A549 treated with GW870086 at 1 μM for 4 hours (cell line): ENCODE measurements at places on chromosomes 4 and X. TPM values are rescaled to one million over a fixed set of nuclear protein-coding genes. Genes with fewer than 3 reads are reported as not detected.

HSD17B13 gene
- total RNA-seq, result 0.06 to 0.10 TPM (median 0.07 TPM) in 3 of 5 replicates, not detected in the others

ZC4H2 gene
- total RNA-seq, result 1.9 to 2.2 TPM (median 2.0 TPM) in 5 replicates

WFS1 gene
- total RNA-seq, result 10.1 to 13.6 TPM (median 13.4 TPM) in 5 replicates

UGT2A1 gene
- total RNA-seq, result not detected in 5 replicates

NAA11 gene
- not detected in 5 replicates for total RNA-seq

NLRP2B gene
- not detected in 5 replicates for total RNA-seq

USP17L12 gene
- not detected in 5 replicates for total RNA-seq

ATP1B4 gene
- 0.03 TPM in 1 of 5 replicates, not detected in the others for total RNA-seq

FANCB gene
- total RNA-seq, result 2.3 to 3.5 TPM (median 3.0 TPM) in 5 replicates

SPACA5B gene
- total RNA-seq, result not detected in 5 replicates

AMTN gene
- not detected in 5 replicates for total RNA-seq

RPS6KA6 gene
- total RNA-seq, result 3.9 to 5.9 TPM (median 5.5 TPM) in 5 replicates

CLTRN gene
- total RNA-seq, result 0.72 to 1.1 TPM (median 0.91 TPM) in 5 replicates

GABRB1 gene
- total RNA-seq, result not detected in 5 replicates

GPC4 gene
- total RNA-seq, result 0.03 to 0.05 TPM in 2 of 5 replicates, not detected in the others

RTL5 gene
- total RNA-seq, result 1.8 to 2.5 TPM (median 2.1 TPM) in 5 replicates

NFXL1 gene
- total RNA-seq, result 5.4 to 7.7 TPM (median 6.3 TPM) in 5 replicates

FAM156B gene
- total RNA-seq, result 9.0 to 16.0 TPM (median 9.6 TPM) in 5 replicates

LRPAP1 gene
- total RNA-seq, result 116 to 138 TPM (median 128 TPM) in 5 replicates

UBQLN2 gene
- total RNA-seq, result 20.5 to 24.2 TPM (median 21.3 TPM) in 5 replicates

OPRPN gene
- total RNA-seq, result not detected in 5 replicates

CXXC4 gene
- total RNA-seq, result not detected in 5 replicates

GPM6B gene
- total RNA-seq, result 0.08 to 0.14 TPM (median 0.14 TPM) in 3 of 5 replicates, not detected in the others

RAB39B gene
- total RNA-seq, result 0.55 to 0.69 TPM (median 0.60 TPM) in 5 replicates

FAM9A gene
- total RNA-seq, result not detected in 5 replicates

GUCY1A1 gene
- total RNA-seq, result 0.05 TPM in 1 of 5 replicates, not detected in the others

TRO gene
- total RNA-seq, result 0.56 to 1.2 TPM (median 0.70 TPM) in 5 replicates

TCEAL6 gene
- total RNA-seq, result not detected in 5 replicates

P2RY4 gene
- total RNA-seq, result 0.13 TPM in 1 of 5 replicates, not detected in the others

AVPR2 gene
- not detected in 5 replicates for total RNA-seq

KCND1 gene
- 0.72 to 1.2 TPM (median 1.1 TPM) in 5 replicates for total RNA-seq

TEX13C gene
- 0.03 TPM in 1 of 5 replicates, not detected in the others for total RNA-seq

PABPC5 gene
- 0.08 TPM in 1 of 5 replicates, not detected in the others for total RNA-seq

NDST3 gene
- not detected in 5 replicates for total RNA-seq

TNMD gene
- total RNA-seq, result not detected in 5 replicates

RIBC1 gene
- total RNA-seq, result 0.57 to 1.3 TPM (median 0.78 TPM) in 5 replicates

FGFR3 gene
- 1.2 to 3.1 TPM (median 2.8 TPM) in 5 replicates for total RNA-seq

HPSE gene
- 1.3 to 1.9 TPM (median 1.5 TPM) in 5 replicates for total RNA-seq

FABP2 gene
- total RNA-seq, result not detected in 5 replicates

TENM3 gene
- total RNA-seq, result 0.70 to 2.2 TPM (median 1.9 TPM) in 5 replicates

GPR82 gene
- not detected in 5 replicates for total RNA-seq

FMR1NB gene
- total RNA-seq, result not detected in 5 replicates

IQCM gene
- total RNA-seq, result not detected in 5 replicates

CNGA1 gene
- total RNA-seq, result not detected in 5 replicates
